IPS DF 6.9 (cell line): ENCODE measurements at places on chromosomes 12 and 14.

- H3K36me3 ChIP-seq, result no peaks in the 10 kb centered on the region
- no peaks in the 10 kb centered on the region for H3K4me1 ChIP-seq
- H3K27ac ChIP-seq, result no peak overlapping the region
- no peak for DNase-seq
These were observed 210.8 kb upstream of the BTG1 start for GRCh38 chr12:92356425-92356824.

DNA sequence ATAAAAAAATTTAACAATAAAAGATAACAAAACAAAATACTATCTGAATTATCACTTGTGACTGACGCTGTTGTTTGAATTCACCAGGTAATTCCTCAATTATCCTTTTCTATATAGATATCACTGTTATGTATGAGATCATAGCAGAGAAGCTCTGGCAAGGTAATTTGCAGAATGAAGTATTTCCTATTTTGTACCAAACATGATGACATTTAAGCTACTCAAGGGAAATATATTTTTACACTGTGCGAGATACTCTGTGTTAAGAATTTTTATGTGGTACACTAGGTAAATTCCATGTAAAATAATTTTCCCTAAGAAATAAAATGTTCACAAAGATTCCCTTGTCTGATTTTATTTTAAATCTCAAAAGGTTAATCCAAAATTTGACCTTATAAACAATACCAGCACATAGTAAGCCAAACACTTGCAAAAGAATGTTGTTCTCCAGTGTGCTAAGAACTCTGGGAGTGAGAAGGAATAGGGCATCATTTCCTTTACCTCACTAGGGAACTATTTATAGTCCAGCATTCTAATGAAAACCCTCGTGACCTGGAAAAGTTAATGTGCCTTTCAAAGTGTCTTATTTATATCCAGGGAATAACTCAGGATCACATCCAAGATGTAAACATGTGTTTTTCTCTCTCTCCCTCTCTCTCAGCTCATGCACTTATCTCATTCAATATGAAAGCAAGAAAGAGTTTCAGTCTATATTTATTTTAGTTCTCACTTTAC lies 115.2 kb upstream of the RAP1B start:
- no peaks in the 10 kb centered on the region for H3K4me1 ChIP-seq
- no peak overlapping the region for H3K4me3 ChIP-seq
- no peak for DNase-seq

- H3K27me3 ChIP-seq, result no peaks in the 10 kb centered on the region
- no peaks in the 10 kb centered on the region for H3K36me3 ChIP-seq
- H3K4me1 ChIP-seq, result no peaks in the 10 kb centered on the region; the same call in 1 of the 2 replicates
- no peak for DNase-seq
- no peak overlapping the region for H3K4me3 ChIP-seq
These were observed 142.8 kb downstream of the NUAK1 start for GRCh38 chr12:105995961-105996431.

DNA sequence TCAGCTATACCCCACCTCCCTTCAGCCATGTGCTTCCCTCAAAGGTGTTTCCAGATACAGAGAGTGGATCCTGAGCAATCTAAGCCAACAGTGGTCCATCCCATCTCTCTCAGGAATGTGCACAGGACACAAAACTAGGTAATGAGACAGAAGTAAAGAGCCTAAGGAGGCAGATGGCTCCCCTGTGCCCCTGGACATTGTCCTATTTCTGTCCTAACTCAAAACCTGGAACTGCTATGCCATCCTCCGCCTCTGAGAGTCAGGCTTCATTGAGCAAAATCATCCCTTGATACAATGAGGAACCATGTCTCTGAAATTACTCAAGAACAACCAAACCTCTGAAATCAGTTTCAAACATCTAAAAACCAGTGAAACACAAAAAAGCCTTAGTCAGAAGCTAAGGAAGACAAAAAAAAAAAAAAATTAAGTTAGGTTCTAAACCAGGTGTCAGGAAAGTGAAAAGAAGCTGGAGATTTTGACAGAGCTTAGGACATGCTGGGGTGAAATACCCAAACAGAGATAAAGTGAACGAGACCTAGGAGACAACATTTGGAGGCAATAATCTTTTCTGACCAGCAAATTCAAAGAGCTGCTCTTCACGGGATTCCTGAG lies 200.3 kb upstream of the PLEKHG7 start:
- H3K27me3 ChIP-seq, result no peaks in the 10 kb centered on the region
- H3K27ac ChIP-seq, result no peak overlapping the region
- H3K4me3 ChIP-seq, result no peak overlapping the region
- no peaks in the 10 kb centered on the region for H3K4me1 ChIP-seq

DNA sequence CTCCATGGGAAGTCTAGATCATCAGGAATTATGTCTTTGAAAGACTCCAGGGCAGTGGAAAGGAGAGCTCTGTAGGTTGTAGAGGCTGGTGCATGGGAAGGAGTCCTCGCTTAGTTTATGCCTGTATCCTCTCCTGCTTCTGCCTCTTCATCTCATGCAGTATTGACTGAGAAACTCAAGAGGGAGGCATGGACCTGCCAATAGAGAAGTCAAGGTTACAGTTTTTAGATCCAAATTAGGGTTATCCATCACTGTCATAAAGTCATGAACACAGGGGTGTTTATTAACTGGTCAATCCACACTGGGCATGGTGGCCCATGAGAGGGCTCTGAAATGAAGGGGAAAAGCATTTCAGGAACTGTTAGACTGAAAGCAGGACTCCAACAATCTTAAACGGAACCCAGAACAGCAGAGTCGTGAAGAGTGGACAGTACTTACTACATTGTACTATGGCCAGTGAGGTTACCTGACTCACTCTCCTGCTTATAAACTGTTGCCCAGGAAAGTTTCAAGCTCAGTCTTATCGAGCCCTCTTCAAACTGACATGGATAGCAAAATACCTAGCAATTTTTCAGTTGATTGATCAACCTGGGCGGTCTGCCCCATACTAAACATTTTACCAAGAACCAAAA lies 30.1 kb upstream of the DHRS7 start:
- no peak overlapping the region for H3K27ac ChIP-seq
- H3K36me3 ChIP-seq, result no peaks in the 10 kb centered on the region
- H3K27me3 ChIP-seq, result no peaks in the 10 kb centered on the region
- DNase-seq, result no peak

GRCh38 chr14:79658221-79658620 lies 553.1 kb downstream of the DIO2 start:
- no peaks in the 10 kb centered on the region for H3K36me3 ChIP-seq
- H3K27ac ChIP-seq, result no peak overlapping the region
- H3K4me3 ChIP-seq, result no peak overlapping the region
- no peaks in the 10 kb centered on the region for H3K4me1 ChIP-seq
- no peaks in the 10 kb centered on the region for H3K27me3 ChIP-seq

- no peaks in the 10 kb centered on the region for H3K27me3 ChIP-seq
- no peaks in the 10 kb centered on the region for H3K36me3 ChIP-seq
- H3K4me1 ChIP-seq, result no peaks in the 10 kb centered on the region
- H3K4me3 ChIP-seq, result no peak overlapping the region
These were observed 37.4 kb downstream of the GAS2L3 start for GRCh38 chr12:100610666-100611430.

DNA sequence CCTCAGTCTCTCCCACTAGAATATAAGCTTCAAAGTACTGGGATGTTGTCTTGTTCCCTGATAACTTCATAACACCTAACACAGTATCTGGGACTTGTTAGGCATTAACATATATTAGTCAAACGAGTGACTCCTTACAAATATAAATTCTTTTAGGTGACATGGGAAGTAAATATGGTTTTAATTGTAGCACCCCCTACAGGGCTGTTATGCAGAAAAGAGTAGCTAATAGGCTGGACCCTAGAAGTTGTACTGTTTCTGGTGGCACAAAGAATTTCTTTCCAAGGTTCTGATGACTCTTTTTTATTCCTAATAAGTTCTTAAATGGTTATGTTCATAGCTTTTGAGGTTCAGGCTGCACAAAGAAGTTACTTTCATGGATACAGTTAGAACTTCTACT lies 29.8 kb downstream of the GPATCH2L start:
- no peaks in the 10 kb centered on the region for H3K27me3 ChIP-seq
- H3K36me3 ChIP-seq, result peaks cover 9% of the 10 kb centered on the region; the same call in 1 of the 2 replicates
- H3K4me3 ChIP-seq, result no peak overlapping the region
- no peak overlapping the region for H3K27ac ChIP-seq

DNA sequence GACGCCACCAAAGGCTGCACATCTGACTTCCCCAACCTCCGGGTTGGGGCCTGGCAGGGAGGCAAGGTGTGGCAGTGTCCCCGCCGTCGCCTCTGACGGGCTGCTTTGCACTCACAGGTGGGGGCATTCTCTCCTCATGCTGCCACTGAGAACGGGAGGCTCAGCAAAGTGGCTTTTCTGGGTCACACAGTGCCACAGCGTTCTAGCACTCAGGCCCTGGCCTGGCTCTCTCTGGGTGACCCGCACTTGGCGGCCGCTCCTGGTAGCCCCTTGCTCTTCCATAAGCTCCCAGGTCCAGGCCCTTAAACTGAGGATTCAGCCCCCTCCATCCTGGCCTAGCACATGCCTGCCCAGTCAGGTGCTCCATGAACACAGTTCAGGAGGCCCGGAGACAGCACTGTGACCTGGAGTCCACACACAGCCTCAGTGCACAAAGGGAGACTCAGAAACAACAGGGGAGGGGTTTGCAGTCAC lies 25.2 kb downstream of the SERPINA1 start:
- no peak for DNase-seq
- no peaks in the 10 kb centered on the region for H3K36me3 ChIP-seq
- no peaks in the 10 kb centered on the region for H3K4me1 ChIP-seq

- H3K27ac ChIP-seq, result no peak overlapping the region
- H3K4me3 ChIP-seq, result no peak overlapping the region
- H3K27me3 ChIP-seq, result no peaks in the 10 kb centered on the region
- no peaks in the 10 kb centered on the region for H3K4me1 ChIP-seq
These were observed 9.3 kb upstream of the C12orf43 start for GRCh38 chr12:121025442-121026226.

GRCh38 chr14:97776890-97777558 lies 979.8 kb downstream of the VRK1 start:
- DNase-seq, result no peak
- H3K4me1 ChIP-seq, result no peaks in the 10 kb centered on the region
- no peaks in the 10 kb centered on the region for H3K27me3 ChIP-seq
- H3K36me3 ChIP-seq, result no peaks in the 10 kb centered on the region

GRCh38 chr12:117724543-117724942 lies 244.2 kb downstream of the KSR2 start:
- H3K36me3 ChIP-seq, result no peaks in the 10 kb centered on the region
- no peaks in the 10 kb centered on the region for H3K27me3 ChIP-seq

- no peak for DNase-seq
- no peak overlapping the region for H3K27ac ChIP-seq
- no peaks in the 10 kb centered on the region for H3K4me1 ChIP-seq
- no peaks in the 10 kb centered on the region for H3K27me3 ChIP-seq
- H3K4me3 ChIP-seq, result no peak overlapping the region
These were observed 12.1 kb upstream of the OR6J1 start for GRCh38 chr14:22656226-22656625.

DNA sequence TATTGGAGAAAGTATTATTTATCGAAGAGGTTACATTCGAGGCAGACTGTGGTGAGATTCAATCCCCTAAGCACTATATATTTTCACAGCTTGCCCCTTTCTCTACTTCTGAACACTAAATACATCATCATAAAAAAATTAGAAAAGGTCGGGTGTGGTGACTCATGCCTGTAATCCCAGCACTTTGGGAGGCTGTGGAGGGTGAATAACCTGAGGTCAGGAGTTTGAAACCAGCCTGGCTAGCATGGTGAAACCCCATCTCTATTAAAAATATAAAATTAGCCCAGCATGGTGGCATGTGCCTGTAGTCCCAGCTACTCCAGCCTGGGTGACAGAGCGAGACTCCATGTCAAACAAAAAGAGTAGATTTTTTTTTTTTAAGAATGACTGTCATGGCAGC lies 70.6 kb upstream of the MYF6 start:
- H3K36me3 ChIP-seq, result no peaks in the 10 kb centered on the region
- no peaks in the 10 kb centered on the region for H3K27me3 ChIP-seq
- no peak for DNase-seq
- H3K4me1 ChIP-seq, result peaks cover 1% of the 10 kb centered on the region; the same call in 1 of the 2 replicates

GRCh38 chr14:103155826-103156394 lies 32.6 kb downstream of the TNFAIP2 start:
- no peak for DNase-seq
- H3K4me3 ChIP-seq, result no peak overlapping the region

GRCh38 chr12:57232156-57232756 lies 2.7 kb downstream of the SHMT2 start:
- no peak for DNase-seq
- no peak overlapping the region for H3K4me3 ChIP-seq
- peaks cover 6% of the 10 kb centered on the region for H3K4me1 ChIP-seq
- H3K36me3 ChIP-seq, result peaks cover 31% of the 10 kb centered on the region

- no peak overlapping the region for H3K4me3 ChIP-seq
- H3K27me3 ChIP-seq, result no peaks in the 10 kb centered on the region
- H3K4me1 ChIP-seq, result no peaks in the 10 kb centered on the region
- no peak for DNase-seq
- no peak overlapping the region for H3K27ac ChIP-seq
These were observed 12.3 kb upstream of the TAMALIN start for GRCh38 chr12:51994539-51994820.

GRCh38 chr12:11666131-11667050 lies 16.9 kb downstream of the ETV6 start:
- H3K27ac ChIP-seq, result no peak overlapping the region
- no peak overlapping the region for H3K4me3 ChIP-seq
- no peaks in the 10 kb centered on the region for H3K36me3 ChIP-seq
- DNase-seq, result no peak

GRCh38 chr14:86933460-86933859 lies 1059.5 kb downstream of the GALC start:
- H3K36me3 ChIP-seq, result no peaks in the 10 kb centered on the region
- H3K27me3 ChIP-seq, result no peaks in the 10 kb centered on the region
- no peak overlapping the region for H3K4me3 ChIP-seq
- peaks cover 2% of the 10 kb centered on the region; the same call in 1 of the 2 replicates for H3K4me1 ChIP-seq
- no peak for DNase-seq
- no peak overlapping the region for H3K27ac ChIP-seq

- no peaks in the 10 kb centered on the region for H3K36me3 ChIP-seq
- H3K4me3 ChIP-seq, result no peak overlapping the region
- no peak overlapping the region for H3K27ac ChIP-seq
- no peaks in the 10 kb centered on the region for H3K4me1 ChIP-seq
These were observed 41.3 kb upstream of the EIF5 start for GRCh38 chr14:103292426-103293374.

- no peak for DNase-seq
- no peak overlapping the region for H3K4me3 ChIP-seq
- H3K27ac ChIP-seq, result no peak overlapping the region
- H3K4me1 ChIP-seq, result peaks cover 4% of the 10 kb centered on the region; the same call in 1 of the 2 replicates
- H3K36me3 ChIP-seq, result no peaks in the 10 kb centered on the region
- H3K27me3 ChIP-seq, result no peaks in the 10 kb centered on the region
These were observed 65.8 kb downstream of the RESF1 start for GRCh38 chr12:32024884-32025592.

- no peak overlapping the region for H3K27ac ChIP-seq
- peaks cover 24% of the 10 kb centered on the region for H3K36me3 ChIP-seq
- no peaks in the 10 kb centered on the region for H3K27me3 ChIP-seq
- DNase-seq, result no peak
- no peak overlapping the region for H3K4me3 ChIP-seq
These were observed 7.6 kb downstream of the CDCA4 start for GRCh38 chr14:105013150-105013785.

- no peaks in the 10 kb centered on the region for H3K36me3 ChIP-seq
- H3K27me3 ChIP-seq, result no peaks in the 10 kb centered on the region
These were observed 7.8 kb downstream of the PGF start for GRCh38 chr14:74947353-74948227.
